Stimulated activated naive CD8-positive, alpha-beta T cell treated with anti-CD3 and anti-CD28 coated beads, Interleukin-15, Interleukin-2, amounts not matched to agents 100 U/mL and 50 U/mL, for 24 hours (primary cell): ENCODE measurements at places on chromosomes 5 and 9.

GRCh38 chr5:76859591-76860247 lies 9.9 kb downstream of the S100Z start:
- no peak for DNase-seq

GRCh38 chr5:96572864-96573512 lies 89.2 kb upstream of the CAST start:
- DNase-seq, result no peak

DNA sequence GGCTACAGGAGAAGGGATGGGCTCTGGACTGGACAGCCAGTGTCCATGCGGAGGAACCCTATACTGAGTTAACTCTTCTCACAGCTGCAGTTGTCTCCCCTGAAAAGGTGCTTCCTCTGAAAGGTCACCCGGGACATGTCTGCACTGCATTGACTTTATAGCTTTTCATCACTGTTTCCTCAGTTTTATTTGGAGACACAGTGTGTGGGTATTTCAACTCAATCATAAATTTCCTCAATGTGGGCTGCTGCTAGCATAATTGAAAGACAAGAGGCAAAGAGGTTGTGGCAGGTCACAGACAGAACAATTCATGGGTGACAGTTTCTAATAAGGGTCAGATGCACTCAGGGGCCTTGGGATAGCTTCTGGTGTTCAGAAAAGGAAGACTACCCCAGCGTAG lies 336.8 kb downstream of the KDM4C start:
- DNase-seq, result no peak

DNA sequence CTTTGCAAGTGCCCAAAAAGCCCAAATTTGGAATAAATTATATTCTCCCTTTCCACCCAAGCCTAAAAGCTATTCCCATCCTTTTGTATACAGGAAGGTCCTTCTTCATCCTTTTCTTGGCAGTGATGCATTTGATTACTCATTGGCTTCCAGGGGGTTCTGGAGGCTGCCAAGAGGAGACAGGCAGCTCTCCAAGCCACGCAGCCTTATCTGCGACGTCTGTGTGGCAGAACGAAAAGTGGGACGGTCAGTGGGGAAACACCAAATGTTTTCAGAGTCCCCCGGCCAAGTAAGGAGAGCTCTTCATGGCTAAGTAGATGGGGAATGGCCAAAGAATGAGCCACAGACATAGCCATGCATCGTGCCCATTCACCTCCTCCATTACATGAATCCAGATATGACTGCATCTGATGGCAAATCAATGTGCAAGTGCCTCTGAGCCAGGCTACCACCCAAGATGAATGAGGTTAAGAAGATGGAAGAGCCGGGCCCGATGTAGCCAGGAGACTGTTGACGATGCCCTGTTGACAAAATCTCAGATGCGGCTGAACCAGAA lies 12.1 kb downstream of the ADAM19 start:
- no peak for DNase-seq

GRCh38 chr5:42842921-42843641 lies 31.4 kb upstream of the SELENOP start:
- no peak for DNase-seq

DNA sequence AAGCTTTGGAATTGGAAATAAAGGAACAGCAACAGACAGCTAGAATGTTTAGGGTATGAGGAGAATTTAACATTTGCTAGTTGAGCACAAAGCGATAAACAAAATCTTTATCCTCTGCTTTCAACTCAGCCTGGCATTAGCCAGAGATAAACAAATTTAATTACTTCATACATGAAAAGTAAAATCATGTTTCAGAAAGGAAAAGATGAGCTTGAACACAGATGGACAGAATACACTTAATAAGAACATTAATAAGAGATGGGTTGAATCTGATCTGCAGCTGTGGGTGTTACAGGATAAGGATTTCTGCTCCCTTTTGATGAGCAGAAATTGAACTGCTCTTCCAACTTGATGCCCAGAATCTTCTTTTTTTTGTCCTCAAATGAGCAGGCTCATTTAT lies 275.2 kb downstream of the CSNK1G3 start:
- DNase-seq, result no peak

- DNase-seq, result peak; percentile 46
Observed at GRCh38 chr5:332843-333242, 11.3 kb downstream of the AHRR start.

DNA sequence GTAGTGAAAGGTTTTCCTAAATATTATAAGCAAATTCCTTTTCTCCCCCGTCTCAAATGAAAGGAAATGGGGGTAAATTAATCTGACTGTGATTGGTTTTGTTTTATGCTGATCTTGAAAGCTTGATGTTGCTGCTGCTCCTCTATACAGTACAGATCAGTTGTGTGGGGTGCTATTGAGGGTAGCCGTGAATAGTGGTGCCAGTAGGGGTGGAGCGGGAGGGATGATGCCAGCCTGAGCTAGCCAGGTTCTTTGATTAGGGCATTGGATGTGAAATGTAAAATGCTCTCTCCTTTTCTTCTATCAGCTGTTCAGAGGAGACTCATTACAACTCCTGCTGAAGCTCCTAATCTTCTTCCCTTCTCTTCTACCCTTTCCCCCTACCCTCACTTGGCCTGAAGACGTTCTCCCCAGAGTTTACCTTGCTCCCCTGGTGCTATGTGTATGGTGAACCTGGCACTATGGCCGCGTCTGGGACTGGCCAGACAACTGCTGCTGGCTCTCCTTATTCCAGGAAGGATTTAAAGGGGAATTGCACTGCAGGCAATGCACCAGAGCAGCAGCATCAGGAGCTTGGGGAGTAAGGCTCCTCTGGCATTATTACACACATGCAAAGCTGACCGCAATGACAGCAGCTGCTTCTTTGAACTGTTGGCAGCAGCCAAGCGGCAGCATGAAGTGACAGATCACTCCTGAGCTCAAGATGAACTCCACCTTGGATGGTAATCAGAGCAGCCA lies 566 bp downstream of the GPR21 start:
- DNase-seq, result peak; percentile 5

DNA sequence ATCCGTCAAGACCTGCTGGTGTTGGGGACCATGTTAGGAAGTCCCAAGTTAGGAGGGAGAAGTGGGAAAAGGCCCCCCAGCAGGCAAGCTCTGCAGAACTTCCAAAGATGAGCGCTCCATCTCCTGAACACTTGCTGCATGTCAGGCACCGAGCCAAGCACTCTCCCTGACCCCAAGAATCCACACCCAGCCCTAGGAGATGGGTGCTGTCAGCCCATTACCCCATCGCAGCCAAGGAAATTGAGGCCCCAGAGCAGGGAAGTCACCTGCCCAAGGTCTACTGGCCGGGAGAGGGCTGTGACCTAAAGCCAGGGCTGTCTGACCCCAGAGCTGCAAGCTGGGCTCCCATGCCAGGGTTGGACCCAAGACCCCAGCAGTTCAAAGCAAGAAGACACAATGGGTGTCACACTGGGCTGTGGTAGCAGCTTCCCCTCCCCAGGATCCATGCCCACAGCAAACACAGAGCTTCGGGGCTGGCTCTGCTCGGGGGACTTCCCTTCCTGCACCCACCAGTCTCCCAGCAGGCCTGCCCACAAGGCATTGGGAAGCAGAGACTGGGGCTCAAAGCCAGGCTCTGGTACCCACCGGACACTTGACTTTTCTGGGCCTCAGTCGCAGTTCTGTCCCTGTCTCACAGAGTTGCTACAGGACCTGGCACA lies 13.5 kb downstream of the EEIG1 start:
- DNase-seq, result no peak

DNA sequence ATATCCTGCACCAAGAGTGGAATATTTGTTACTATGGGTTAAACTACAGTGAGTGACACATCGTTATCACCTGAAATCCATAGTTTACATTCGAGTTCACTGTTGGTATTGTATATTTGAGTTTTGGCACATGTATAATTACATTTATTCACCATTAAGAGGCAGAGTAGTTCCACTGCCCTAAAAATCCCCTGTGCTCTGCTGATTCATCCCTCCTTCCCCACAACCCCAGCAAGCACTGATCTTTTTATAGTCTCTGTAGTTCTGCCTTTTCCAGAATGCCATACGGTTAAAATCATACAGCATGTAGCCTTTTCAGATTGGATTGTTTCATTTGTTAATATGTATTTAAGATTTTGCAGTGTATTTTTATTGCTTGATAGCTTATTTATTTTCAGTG lies 495.2 kb downstream of the DIRAS2 start:
- DNase-seq, result no peak

DNA sequence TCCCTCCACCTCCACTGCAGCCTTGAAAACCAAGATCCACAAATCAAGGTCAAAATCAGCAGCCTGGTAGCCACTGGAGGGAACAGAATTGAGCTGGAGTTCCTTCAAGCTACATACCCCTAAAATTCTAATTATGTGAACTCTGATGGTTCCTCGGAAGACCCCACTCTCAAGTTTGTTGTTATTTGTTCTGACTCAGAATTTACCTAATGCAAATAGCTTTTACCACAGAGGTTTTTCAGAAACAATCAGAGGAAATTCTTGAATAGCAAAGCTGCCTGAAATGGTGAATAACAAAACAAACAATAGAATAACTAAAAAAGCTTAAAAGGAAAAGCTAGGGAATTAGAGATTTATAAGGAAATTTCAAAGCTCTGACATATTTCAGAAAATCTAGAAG lies 220.0 kb downstream of the CDH18 start:
- DNase-seq, result no peak

- peak; percentile 25 for DNase-seq
Observed at GRCh38 chr5:67028371-67028770, 168.2 kb downstream of the CD180 start.
